Posterior vena cava (tissue), 2 donors: ENCODE measurements at places on chromosomes 16 and 17.

- DNase-seq, result no peak
These were observed 414.6 kb upstream of the PSMD7 start for GRCh38 chr16:73882033-73882432.

DNA sequence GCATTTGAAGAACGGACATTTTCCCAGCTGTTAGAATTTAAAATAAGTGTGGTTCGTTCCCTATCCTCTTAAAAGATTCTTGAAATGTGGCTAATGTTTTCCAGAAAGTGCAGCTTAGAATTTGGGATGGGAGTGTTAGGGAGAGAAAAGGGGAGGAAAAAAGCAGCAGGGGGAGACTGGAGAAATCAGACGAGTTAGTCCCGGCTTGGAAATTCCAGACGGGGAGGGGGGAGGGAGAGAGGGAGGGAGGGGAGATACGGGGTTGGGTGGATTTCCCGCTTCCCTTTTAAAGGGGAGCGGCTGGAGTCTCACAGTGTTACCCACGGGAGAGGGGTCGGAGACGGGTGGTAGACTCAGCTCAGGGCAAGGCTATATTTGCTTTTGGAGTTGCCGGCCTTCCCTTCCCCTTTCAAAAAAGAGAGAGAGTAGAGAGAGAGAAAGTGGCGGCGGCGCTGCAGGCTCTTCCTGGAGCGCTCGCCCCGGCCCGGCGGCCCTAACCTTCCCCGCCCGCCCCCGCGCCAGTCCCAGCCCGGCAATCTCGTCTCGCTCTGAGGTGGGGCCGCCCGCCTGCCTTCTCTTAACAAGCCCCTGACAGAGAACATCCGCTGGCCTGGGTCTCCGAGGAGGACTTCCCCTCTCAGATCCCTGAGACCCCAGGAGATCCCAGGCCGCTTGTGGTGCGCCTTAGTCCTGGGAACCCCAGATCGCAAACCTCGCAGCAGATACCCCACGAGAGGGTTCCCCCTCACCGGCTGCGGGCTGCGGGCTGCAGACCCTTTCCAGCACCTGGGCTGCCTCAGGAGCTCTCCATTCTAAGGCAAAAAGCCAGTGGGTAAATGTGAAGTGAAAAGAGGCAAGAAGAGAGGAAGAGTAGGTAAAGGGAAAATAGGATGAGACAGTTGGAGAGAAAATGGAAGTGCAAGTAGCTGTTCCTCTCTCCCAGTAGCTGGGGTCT, 6.6 kb downstream of the IGF2BP1 start:
- DNase-seq, result no peak

GRCh38 chr17:58094118-58094517, 10.9 kb downstream of the DYNLL2 start:
- no peak for DNase-seq

- no peak for DNase-seq
These were observed 60.2 kb downstream of the SHISA9 start for GRCh38 chr16:12961626-12962025.

DNA sequence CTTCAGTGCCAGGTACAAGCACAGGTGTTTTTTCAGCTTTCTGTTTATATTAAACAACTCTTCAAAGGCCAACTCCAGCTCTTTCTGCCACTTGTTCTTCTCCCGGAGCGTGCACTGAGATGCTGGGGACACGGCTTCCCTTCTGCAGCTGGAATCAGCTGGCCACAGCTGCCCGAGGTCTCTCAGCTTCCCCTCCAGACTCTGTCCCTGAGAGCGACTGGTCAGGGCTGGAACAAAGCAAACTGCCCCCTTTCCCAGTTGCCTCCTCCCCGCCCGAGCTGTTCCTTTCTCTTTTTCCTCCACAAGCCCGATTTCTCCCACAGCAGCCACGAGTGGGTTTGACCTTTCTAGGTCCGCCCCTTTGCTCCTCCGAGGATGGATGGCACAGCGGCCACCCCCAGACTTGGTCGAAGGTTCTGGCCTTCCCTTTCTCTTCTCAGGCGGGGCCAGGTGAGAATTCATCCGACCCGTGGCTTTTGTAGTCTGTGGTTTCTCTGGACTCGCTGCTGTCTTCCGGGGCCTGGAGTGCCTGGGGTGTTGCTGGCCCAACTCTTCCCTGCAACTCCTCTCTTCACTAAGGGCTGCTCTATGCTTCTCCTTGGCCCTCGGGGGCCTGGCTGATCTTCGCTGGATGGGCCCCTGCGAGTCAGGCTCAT, 11.5 kb downstream of the CEP295NL start:
- DNase-seq, result no peak

DNA sequence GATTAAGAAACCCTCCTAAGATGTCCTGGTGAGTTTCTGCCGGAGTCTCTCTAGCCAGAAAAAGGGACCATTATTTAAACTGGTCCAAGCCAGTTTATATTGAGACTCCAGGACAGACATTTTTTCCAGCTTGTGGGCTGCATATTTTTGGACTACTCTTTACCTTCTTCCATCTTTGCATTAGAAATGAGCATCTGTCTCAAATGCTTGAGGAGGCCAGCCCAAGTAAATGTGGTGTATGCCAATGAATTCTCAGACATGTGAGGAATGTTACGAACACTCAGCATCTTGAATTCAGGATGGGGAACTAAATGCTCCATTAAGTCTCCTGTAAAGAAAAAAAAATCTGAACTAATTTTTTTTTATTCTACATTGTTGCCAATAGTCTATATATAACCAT, 18.4 kb downstream of the TUBD1 start:
- no peak for DNase-seq
